NCI-H2081 treated with DMSO at 0.1 percent for 48 hours (cell line): ENCODE measurements at places on chromosomes 12 and 14.

DNA sequence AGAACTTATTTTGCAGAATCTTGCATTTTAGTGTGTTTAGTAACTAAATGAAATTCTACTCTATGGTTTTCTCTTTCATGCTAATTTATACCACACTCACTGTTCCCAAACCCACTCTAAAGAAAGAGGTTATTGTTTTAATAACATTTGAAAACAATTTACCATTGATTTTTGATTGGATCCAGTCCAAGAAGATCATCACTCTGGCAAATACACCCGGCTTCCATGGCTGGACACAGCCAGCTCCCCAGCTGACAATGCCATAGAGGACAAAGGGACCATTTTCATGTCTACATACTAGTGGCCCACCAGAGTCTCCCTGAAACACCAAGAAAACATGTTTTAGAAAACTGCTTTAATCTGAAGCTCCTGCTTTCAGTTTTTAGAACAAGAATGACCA lies 42.4 kb downstream of the OVCH1 start:
- DNase-seq, result no peak

DNA sequence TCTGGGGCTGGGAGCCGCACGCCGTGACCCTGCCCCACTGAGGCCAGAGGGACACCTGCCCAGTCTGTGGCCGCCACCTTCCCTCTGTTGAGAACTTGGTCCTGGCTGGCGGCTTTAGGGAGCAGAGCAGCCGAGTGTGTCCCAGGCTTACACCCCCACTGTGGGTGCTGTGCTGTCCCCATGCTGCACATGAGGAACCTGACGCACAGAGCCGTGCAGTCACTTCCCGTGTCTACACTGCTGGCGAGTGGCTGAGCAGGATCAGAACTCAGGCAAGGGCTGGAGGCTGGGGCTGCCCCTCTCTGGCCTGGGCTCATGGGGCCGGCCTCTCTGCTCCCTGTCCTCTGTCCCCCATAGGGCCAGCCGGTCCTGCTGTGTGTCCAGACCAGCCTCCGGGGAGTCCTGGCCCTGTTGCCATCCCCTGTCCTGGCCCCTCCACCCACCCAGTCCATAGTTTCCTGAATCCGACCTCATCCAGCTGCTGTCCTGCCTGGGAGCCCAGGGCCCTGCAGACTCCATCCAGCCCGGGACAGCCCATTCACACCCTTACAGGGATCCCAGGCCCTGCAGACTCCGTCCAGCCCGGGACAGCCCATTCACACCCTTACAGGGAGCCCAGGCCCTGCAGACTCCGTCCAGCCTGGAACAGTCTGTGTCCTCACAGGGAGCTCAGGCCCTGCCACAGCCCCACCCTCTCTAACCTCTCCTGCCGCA lies 10.3 kb downstream of the FBRSL1 start:
- DNase-seq, result no peak

DNA sequence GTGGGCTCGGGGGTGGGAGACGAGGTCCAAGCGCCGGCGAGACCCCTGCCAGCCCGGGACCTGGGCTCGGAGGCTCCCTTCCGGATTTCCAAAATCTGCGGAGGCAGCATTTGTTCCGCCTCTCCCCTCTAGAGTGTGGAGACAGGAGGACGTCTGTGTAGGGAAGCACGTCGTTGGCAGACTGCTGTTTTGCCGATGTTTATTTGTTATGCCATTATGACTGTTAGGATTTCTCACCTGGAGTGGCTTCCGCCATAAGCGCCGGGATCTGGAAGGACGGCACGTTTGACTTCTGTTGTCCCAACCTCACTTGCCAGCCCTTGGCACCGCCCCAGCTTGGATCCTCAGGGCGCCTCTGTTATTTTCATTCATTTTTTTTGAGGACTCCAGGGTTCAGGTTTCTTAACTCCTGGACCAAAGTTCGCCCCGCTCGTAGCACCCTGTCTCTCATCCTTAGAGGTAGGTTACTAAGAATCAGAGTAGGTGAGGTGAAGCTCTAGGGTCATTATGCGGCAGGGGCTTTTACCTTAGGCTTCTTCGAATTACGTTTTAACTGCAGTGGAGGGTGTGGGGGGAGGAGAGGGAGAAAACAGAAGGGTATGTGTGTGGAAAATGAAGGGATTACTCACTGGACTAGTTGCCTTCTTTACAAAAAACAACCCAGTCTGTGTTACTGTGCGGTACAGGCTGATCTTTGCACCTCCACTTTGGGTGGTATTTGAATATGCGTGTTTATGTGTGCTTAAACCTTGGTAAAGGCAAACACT lies 547 bp upstream of the PYGL start:
- DNase-seq, result peak; percentile 35

DNA sequence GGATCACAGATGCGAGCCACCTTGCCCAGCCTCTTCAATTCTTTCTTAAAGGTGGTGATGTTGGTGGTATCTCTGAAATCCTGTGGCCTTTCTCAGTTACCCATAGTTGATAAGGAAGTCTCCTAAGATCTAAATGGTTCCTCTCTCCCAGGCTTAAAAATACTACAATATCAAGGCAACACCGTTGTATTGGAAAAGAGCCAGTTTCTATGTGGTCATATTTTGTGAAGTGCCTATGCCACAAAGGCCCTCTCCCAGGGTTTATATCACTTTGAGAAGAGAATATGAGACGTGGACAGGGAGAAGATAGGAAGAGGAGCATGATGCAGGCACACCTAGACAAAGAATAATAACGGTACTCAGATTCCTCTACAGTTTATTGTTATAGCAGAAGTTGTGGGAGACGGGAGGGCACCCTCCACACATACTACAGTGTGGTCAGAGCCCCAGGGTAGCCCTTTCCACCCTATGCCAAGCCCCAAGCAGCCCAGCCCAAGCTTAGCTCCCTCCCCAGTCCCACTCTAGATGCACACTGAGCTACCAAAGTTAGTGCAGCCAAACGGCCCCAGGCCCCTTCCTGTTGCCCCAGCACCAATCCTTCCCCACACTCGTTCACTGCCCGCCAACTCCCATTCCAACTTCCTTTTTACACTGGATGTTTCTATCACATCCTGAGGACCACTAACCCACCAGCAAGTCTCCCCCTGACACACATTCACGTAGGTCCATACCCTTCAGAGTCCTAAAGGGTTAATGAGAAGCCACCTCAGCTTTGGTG lies 8.3 kb downstream of the NDRG2 start:
- no peak for DNase-seq

DNA sequence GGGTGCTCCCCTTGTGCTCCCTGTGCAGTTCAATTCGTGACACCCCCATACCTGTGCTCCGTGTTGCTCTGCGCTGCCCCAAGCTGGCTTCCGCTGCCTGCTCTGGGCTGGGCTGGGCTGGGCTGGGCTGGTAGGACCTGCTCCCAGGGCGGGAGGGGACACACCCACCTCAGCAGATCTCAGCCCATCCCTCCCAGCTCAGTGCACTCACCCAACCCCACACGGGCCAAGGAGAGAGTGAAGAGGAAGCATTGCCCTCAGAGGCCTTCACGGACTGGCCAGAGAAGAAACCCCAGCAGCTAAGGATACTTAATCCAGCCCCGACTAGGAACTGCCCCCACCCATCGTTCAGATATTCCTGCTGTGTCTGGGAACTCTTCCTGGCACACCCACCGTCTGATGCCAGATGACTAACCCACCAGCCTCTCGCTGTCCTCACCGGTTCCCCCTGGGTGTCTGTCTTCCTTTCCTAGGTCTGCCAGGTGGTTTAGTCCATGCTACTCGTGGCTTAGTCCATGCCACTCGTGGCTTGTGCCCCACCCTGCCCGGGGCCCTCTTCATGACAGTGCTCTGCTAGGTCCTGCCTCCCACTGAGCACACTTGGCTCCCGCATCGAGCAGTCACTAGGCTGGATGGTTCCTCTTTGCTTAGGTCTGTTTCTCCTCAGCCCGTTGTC lies at the start of gene LPAR5:
Gene LPAR5, minus strand, starts transcription at position 104 of the 676 bp plus-strand sequence. CDS start 14,711 bp downstream, outside the sequence.
- DNase-seq, result no peak

DNA sequence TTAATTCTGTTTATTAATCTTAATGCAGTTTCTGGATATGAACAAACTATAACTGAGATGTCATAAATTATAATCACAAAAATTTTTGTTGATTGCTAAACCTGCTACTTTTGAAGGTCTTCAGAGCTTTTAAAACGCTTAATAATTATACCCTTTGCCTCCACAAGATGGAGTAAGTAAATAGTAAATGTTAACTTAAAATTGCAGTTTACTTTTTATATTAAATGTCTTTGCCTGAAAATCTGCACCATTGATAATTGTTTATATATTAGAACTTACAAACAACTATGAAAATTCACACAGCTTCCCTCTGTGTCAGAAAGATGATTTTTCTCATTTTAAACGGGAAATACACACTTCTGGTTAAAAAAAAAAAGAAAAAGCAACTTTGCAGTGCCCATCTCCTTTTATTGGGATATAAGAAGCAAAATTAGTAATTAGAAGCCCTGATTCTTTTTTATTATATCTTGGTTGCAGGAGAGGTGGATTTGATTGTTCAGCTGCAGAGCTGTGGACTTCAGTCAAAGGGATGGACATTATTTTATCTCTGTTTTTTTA lies 35.6 kb downstream of the SCFD1 start:
- DNase-seq, result no peak

- DNase-seq, result no peak
Measured at GRCh38 chr14:34325493-34325892, 136.5 kb downstream of the SPTSSA start.

DNA sequence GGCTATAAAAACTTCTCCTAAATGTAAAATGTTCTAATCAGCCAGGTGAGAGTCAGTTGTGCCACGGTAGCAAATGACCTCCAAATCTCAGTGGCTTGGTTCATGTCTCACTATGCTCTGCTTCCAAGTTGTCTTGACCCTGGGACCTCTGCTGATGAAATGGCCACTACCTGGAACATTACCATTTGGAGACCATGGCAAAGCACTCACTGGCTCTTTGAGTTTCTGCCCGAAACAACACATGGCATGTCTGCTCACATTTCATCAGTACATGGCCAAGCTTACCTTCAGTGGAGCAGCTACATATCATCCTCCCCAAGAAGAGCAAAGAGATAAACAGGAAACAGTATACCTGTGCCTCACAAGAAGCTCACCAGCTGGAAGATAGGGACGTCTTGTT lies 40.2 kb downstream of the PLEKHG7 start:
- no peak for DNase-seq

- DNase-seq, result no peak
Measured at GRCh38 chr14:56949828-56950227, 139.5 kb upstream of the OTX2 start.

DNA sequence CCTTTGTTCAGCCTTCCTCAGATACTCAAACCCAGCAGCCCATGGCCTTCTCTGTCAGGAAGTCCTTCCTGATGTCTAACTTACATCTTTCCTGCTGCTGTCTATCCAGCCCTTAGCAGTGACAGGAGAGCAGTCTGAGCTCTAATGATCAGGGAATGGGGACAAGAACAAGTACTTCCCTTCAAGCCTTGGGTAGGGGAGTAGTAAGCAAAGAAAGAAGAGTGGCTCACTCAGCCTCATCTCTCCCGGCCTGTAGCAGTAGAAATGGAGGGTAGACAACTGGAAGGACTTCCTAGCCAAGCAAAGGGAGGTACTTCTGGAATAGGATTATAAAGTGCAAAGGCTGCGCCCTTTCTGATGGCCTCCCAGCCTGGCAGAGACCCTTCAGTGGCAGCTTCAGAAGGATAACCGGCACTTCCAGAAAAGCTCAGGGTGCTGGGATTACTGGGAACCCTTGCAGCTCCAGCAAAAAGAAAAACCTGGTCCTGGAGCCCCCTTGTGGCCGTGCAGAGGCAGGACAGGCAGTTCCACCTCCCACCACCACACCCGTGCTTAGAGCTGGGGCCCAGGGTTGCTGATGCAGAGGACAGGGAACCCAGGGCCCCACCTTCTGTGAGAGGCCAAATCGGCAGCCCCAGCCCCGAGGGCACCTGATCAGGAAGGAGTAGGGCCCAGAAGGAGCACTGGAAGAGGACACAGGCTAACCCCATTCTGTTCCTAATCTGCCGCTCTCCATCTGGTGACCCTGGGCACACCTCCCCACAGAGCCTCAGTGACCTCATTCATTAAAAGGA lies 12.4 kb upstream of the SMUG1 start:
- DNase-seq, result no peak

DNA sequence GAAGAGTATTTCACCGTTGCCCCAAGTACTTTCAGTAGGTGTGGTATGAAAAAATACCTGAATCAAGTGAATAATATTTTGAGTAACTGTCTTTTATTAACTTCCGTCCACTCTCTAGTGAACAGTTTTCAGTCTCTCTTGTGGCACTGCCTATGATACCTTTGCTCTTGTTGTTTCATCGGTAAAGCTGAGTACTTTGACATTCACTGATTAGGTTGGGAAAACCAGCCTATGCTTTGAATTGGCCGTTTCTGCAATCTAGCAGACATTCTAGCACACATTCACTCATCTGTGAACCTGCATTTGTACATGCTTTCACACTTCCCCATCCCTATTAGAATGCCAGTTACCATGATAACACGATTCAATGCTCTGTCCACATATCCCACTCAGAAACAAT lies 217.3 kb downstream of the FBXL14 start:
- DNase-seq, result no peak

- DNase-seq, result no peak
Measured at GRCh38 chr12:92747151-92747550, 44.4 kb downstream of the PLEKHG7 start.

DNA sequence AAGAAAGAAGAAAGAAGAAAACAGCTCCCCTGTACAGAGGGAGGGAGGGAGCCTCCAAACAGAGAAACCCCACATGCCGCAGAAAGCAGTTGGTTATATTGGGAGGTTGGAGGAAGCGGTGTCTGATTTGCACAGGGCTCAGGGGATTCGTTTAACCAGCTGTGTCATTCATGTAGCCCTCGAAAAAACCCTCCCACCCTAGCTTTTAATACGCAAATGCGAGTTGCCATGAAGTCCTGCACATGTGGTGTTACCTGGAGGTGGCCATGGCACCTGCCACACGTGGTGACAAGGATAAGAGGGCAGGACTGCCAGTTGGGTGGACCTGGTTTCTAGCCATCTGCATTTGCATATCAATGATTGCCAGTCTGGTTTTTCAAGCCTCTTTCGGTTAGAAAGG lies 40.9 kb downstream of the TMEM30B start:
- no peak for DNase-seq

DNA sequence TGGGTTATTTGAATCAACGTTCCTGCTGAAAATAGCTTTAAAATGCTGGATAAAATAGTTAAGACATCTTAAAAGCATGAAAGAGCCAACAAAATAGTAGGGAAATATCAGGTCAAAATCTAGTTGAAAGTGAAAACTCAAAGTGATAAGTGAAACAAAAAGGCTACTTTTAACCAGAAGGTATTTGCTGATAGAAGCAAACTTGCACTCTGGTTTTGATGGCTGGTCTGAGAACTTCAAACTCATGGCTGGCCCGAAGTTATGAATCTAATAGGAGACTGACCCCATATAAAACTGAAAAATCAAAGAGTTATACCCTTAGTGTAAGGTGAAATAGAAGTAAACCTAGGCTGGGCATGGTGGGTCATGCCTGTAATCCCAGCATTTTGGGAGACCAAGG lies 66.3 kb upstream of the HOXC13 start:
- DNase-seq, result no peak

DNA sequence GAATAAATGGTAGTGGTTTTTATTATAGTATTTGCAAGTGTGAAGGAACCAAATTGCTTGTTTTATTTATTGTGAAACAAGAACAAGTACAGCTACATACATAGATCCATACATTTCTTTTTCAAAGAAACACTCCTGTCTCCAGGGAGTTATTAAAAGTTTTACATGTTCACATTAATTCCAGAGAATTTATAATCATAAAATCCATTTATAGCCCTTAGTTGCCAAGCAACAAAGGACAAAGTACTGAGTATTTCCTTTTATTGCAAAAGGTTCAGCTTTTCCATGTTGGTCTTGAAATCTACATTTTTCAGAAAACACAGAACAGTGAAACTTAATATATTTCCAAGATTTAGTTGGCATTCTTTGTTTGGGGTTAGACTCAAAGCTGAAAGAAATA lies 9.5 kb downstream of the MYRFL start:
- DNase-seq, result no peak
